Melanocyte of skin (primary cell): ENCODE measurements at places on chromosomes 2 and 18. TPM values are rescaled to one million over a fixed set of nuclear protein-coding genes. Genes with fewer than 3 reads are reported as not detected.

The GALNT5 gene
- total RNA-seq: 0.31 and 0.33 TPM in 2 replicates

The SEMA4F gene
- 5.9 and 10.9 TPM in 2 replicates for total RNA-seq

The CCDC141 gene
- not detected in 2 replicates for total RNA-seq

The CWC22 gene
- 6.9 and 13.1 TPM in 2 replicates for total RNA-seq

The LHCGR gene
- under 0.01 TPM in 1 of 2 replicates, not detected in the other for total RNA-seq

The CCDC102B gene
- 0.34 and 1.5 TPM in 2 replicates for total RNA-seq

The PDE11A gene
- 0.36 and 1.0 TPM in 2 replicates for total RNA-seq

The CEBPZOS gene
- total RNA-seq: 18.0 and 23.6 TPM in 2 replicates

The EHD3 gene
- total RNA-seq: 7.6 and 15.3 TPM in 2 replicates

The ZNF804A gene
- not detected in 2 replicates for total RNA-seq

The TACR1 gene
- total RNA-seq: under 0.01 TPM in 1 of 2 replicates, not detected in the other

The LRRTM1 gene
- total RNA-seq: not detected in 2 replicates

The GDF7 gene
- under 0.01 TPM in 1 of 2 replicates, not detected in the other for total RNA-seq

The GRB14 gene
- total RNA-seq: under 0.01 and 1.1 TPM in 2 replicates

The SLC30A3 gene
- total RNA-seq: under 0.01 TPM in 1 of 2 replicates, not detected in the other

The ALK gene
- 1.3 and 3.9 TPM in 2 replicates for total RNA-seq

The PID1 gene
- total RNA-seq: under 0.01 and 0.77 TPM in 2 replicates

The POTEJ gene
- total RNA-seq: not detected in 2 replicates

The CNGA3 gene
- total RNA-seq: not detected in 2 replicates

The IL36A gene
- not detected in 2 replicates for total RNA-seq

The NCKAP1 gene
- 164 and 172 TPM in 2 replicates for total RNA-seq

The SCN1A gene
- under 0.01 and 0.36 TPM in 2 replicates for total RNA-seq

The CNTNAP5 gene
- total RNA-seq: under 0.01 TPM in 1 of 2 replicates, not detected in the other

The BAZ2B gene
- total RNA-seq: 43.0 and 77.4 TPM in 2 replicates

The AQP12B gene
- not detected in 2 replicates for total RNA-seq

The SCN2A gene
- under 0.01 and 0.33 TPM in 2 replicates for total RNA-seq

The LIMS4 gene
- 1.1 TPM in 1 of 2 replicates, not detected in the other for total RNA-seq

The PTCD3 gene
- 76.4 and 137 TPM in 2 replicates for total RNA-seq

The PROKR1 gene
- under 0.01 TPM in 1 of 2 replicates, not detected in the other for total RNA-seq

The ONECUT2 gene
- total RNA-seq: under 0.01 TPM in 1 of 2 replicates, not detected in the other

The KCNE4 gene
- total RNA-seq: 17.3 and 19.6 TPM in 2 replicates

The CPLX4 gene
- not detected in 2 replicates for total RNA-seq

The CCT4 gene
- total RNA-seq: 112 and 156 TPM in 2 replicates

The KRTCAP3 gene
- total RNA-seq: not detected in 2 replicates

The KCTD1 gene
- total RNA-seq: 30.6 and 37.1 TPM in 2 replicates

The ITGB6 gene
- total RNA-seq: 0.34 and 0.36 TPM in 2 replicates

The MZT2B gene
- total RNA-seq: 110 and 142 TPM in 2 replicates

The ADAM23 gene
- total RNA-seq: 5.5 and 18.5 TPM in 2 replicates

The REG3G gene
- not detected in 2 replicates for total RNA-seq

The COLEC12 gene
- 0.69 and 0.73 TPM in 2 replicates for total RNA-seq

The PRSS56 gene
- total RNA-seq: under 0.01 TPM in 1 of 2 replicates, not detected in the other

The SERPINB11 gene
- not detected in 2 replicates for total RNA-seq

The ME2 gene
- 126 and 149 TPM in 2 replicates for total RNA-seq

The SRD5A2 gene
- under 0.01 TPM in 1 of 2 replicates, not detected in the other for total RNA-seq

The HRH4 gene
- total RNA-seq: 0.36 TPM in 1 of 2 replicates, not detected in the other

The SFTPB gene
- total RNA-seq: not detected in 2 replicates

The CGREF1 gene
- 4.7 and 7.6 TPM in 2 replicates for total RNA-seq

The TCF23 gene
- not detected in 2 replicates for total RNA-seq
